ENCODE measurements at places on chromosomes 4 and X. TPM values are rescaled to one million over a fixed set of nuclear protein-coding genes. Genes with fewer than 3 reads are reported as not detected.

Gene EFHC2
- total RNA-seq: 0.13 TPM

Gene SPANXN3
- total RNA-seq: not detected

Gene ATXN3L
- not detected for total RNA-seq

Gene PWWP3B
- total RNA-seq: not detected

Gene HPGDS
- not detected for total RNA-seq

Gene DOK7
- total RNA-seq: not detected

Gene MAGEB2
- total RNA-seq: not detected

Gene PRRG1
- not detected for total RNA-seq

Gene CACNA1F
- total RNA-seq: 6.2 TPM

Gene MAGEE2
- total RNA-seq: not detected

Gene DDIT4L
- total RNA-seq: 3.5 TPM

Gene GABRA4
- total RNA-seq: not detected

Gene TMEM47
- total RNA-seq: not detected

Gene GPRASP1
- total RNA-seq: 2.3 TPM

Gene XAGE3
- total RNA-seq: not detected

Gene SH3TC1
- 37.4 TPM for total RNA-seq

Gene BST1
- total RNA-seq: 0.58 TPM

Gene CAPN6
- total RNA-seq: not detected

Gene PRDM5
- 0.21 TPM for total RNA-seq

Gene ADGRG4
- total RNA-seq: not detected

Gene PDCL2
- not detected for total RNA-seq

Gene SOX3
- not detected for total RNA-seq

Gene CORIN
- 0.26 TPM for total RNA-seq

Gene LNX1
- not detected for total RNA-seq

Gene PDZD4
- 8.0 TPM for total RNA-seq

Gene GAB1
- 0.48 TPM for total RNA-seq

Gene SMIM10L2A
- total RNA-seq: 0.06 TPM

Measured in activated T-helper 17 cell treated with anti-CD3 and anti-CD28 coated beads, Interleukin-2, amount 50 U/mL, for 72 hours (primary cell).